Cerebellar nuclear complex (tissue), 1 donor: ENCODE measurements at places on chromosomes 1 and 21.

GRCh38 chr1:216144661-216145450 is 278.4 kb downstream of the USH2A start:
- no peak for DNase-seq

DNA sequence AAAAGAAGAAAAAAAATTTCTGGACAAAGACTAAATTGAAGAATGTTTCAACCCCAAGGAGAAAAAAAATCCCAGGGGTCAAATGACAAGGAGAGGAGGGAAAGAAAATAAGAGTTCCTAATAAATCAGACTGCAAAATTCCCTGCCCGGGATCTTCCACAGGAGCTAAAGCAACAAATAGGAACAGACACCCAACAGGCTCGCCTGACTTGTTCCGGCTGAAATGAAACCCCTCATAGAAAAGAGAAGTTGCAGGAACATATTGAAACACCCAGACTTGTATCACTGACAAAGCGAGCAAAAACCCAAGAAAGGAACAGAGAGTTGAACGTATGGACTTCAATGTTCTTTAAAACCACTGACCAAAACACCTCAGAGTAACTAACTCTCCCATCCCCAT is 123.0 kb downstream of the TIAM1 start:
- DNase-seq, result no peak

- no peak for DNase-seq
Measured at GRCh38 chr1:168714012-168714411, 15.0 kb downstream of the DPT start.

- DNase-seq, result no peak
Measured at GRCh38 chr1:113303267-113303666, 87.0 kb upstream of the MAGI3 start.

DNA sequence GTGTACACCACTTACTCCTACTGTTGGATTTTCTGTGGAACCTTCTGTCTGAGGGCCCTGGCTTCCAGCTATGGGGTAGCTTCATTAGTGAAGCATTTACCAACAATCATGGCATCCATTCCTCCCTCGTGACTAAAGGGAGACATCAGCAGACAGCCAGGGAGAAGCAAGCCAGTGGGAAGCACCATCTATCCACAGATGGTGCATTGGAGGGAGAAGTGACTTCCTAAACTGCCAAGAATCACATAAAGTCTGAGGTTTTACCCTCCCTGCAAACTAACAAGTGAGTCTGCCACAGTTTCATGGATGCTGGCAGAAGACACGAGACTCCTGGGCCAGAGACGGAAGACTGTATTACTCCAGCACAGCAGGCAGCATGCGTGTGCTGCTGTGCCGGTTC is 31.4 kb downstream of the UMODL1 start:
- DNase-seq, result no peak

- no peak for DNase-seq
Measured at GRCh38 chr1:154878371-154879037, 8.4 kb upstream of the KCNN3 start.
